Activated T-cell treated with anti-CD3 and anti-CD28 coated beads, Interleukin-2, amount 50 U/mL, for 72 hours (primary cell): ENCODE measurements at places on chromosomes 12 and 14.
A peak's percentile ranks its signal among the peaks of the same experiment; 100 is the strongest.

- no peak for DNase-seq
Observed at GRCh38 chr14:23561259-23561658, 5.2 kb downstream of the THTPA start.

DNA sequence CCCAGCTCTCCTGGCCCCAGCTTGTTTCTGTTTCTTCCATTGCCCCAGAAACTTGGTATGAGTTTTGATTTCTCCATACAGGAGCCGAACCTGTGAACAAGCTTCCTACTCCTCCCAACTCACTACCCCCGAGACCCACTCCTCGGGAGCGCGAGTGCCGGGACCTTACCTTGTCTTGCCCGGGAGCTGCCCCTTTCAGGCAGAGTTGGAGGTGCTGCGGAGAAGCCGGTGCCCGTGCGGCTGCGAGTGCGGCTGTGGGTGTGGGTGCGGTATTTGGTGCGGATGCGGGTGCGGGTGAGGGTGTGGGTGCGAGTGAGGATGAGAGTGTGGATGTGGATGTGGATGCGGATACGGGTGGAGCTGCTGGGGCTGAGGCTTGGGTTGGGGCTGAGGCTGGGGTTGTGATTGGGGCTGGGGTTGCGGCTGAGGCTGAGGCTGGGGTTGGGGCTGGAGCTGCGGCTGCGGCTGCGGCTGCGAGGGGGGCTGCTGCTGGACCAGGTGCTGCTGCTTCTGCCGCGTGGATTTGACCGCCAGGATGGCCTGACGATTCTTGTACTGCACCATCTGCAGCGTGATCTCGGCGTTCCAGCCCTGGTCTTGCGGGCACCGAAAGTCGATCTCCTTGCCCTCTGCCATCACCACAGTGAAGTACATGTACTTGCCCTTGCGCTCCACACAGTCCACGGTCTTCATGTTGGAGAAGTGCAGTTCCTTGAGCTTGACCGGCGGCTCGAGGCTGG is 1.1 kb downstream of the PHLDA1 start:
- peak; percentile 63 for DNase-seq

GRCh38 chr12:127881371-127882140 is 385.4 kb upstream of the TMEM132C start:
- DNase-seq, result no peak

- DNase-seq, result no peak
Observed at GRCh38 chr14:99671235-99672224, 12.6 kb upstream of the CYP46A1 start.

DNA sequence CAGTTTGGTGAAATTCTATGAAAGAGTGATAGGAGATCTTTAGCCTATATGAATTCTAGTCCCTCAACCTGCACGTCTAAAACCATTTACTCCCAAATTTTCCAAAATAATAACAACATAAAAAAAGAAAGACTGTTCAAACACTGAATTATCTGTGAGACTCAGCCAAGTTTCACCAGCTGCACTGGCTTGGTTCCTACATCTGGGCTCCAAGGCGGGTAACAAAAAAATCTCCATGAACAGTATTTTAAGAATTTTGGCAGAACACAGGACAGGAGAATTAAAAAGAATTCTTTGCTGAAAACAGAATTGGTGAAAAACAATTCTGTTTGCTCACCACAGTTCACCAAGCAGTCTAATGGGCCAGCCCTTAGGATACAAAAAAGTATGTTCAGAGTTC is 536.8 kb upstream of the ATP2B1 start:
- no peak for DNase-seq

GRCh38 chr14:56131865-56132833 is 13.9 kb downstream of the PELI2 start:
- DNase-seq, result no peak

DNA sequence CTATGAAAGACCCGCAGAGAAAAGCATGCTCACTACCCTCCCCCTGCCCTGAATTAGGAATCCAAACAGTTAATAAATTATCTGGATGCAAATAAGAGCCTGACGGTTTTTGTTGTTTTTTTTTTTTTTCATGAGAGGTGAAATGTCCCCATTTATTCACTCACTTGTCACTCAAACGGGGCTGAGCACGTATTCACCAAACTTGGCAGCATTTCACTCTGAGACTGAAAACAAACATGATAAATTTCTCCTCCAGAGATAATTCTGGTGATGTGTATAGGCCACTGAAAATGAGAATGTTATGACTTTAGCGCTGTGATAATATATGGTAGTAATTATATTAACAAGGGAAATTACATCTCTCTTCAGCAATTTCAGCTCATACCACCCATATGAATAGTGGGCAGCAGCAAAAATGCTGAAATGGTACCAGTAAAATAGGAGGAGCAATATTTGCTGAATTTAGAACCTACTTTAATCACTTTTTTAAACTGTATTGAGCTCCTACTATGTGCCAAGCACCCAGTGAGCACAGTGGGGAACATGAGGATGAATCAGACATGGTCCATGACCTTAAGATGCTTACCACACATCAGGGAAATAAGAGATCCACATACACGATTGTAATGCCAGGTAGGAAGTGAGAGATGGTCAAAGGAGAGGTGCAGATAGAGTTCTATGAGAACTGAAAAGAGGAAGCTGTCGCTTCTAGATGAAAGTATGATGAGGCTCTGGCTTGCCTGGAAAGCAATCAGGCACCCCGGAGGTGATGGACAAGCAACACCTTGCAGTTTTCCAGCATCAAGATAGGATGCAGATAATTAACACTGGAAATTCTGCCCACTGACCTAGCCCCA is 286.5 kb upstream of the TMPO start:
- no peak for DNase-seq

DNA sequence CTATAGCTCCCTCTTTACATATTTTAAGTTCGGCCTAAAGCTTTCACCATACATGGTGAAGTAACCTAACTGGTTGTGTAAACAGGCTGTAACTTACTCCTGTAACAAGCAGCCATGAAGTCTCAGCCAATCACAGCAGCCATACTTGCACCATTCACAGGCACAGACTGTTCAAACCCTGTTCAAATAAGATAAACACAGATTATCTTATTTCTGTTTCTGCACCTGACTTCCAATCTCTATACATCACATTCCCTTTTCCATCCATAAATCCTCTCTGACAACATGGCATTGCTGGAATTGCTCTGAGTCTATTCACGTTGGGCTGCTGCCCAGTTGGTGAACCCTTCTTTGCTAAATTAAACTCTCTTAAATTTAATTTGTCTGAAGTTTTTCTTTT is 34.5 kb upstream of the ARID2 start:
- DNase-seq, result no peak

DNA sequence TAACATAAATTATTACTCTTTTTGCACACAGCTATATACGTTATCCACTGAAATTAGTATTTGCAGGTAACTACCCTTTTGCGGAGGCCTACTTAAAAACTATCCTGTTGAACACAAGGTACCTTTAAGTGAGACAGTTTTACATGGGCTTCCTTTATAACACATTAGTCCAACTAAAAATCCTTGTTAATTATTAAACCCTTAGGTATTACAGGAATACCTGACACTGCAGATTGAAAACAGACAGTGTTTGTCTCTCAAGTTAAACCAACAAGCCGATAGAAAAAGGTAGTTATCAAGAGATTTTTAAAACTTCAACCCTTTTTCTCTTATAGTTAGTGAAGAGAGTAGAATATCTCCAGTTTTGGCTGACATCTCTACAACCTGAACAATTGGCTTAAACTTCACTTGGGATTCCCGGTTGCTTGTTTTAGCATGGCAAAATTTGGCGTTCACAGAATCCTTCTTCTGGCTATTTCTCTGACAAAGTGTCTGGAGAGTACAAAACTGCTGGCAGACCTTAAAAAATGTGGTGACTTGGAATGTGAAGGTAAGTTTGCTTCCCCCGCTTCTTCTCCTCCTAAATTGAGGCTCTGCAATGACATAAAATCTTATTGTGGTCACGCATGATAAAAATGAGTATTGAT is at the start of gene MIA2:
Gene MIA2, plus strand, starts transcription at position 236 of the 647 bp plus-strand sequence. Its CDS starts 200 bp downstream, at position 436.
- DNase-seq, result no peak

GRCh38 chr12:93847517-93848474 is 170.6 kb downstream of the CRADD start:
- no peak for DNase-seq

DNA sequence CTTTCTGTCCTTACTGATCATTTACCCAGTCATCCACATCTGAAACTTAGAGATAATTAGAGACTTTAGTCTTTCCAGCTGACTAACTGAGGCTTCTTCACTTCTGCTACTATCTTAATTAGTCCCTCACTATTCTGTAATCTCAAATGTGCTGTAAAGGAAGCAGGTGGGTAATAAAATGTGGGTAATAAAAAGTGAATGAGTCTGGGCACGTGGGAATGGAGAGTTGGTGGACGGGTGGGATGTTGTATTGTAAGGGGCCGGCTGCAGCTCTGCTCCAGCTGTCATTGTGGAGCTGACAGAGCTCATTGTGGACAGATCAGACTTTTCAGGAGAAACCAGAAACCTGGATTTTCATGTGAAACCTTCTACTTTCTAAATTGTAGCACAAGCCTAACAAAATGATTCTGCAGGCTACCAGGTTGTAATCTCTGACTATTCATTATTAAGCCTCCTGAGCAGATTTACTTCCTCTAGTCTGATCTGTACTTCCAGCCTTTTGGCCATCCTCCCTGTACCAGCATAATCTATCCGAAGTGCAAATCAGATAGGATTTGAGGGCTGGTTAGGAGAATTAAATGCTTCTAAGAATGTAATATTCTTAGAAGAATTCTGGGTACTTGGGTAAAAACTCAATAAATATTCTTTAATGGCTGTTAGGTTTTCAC is 42.0 kb upstream of the BMAL2 start:
- DNase-seq, result no peak

- DNase-seq, result no peak
Observed at GRCh38 chr14:49897965-49898364, 5.1 kb downstream of the ARF6 start.

- DNase-seq, result no peak
Observed at GRCh38 chr14:61089126-61089750, 108.2 kb downstream of the SLC38A6 start.

- no peak for DNase-seq
Observed at GRCh38 chr14:105195522-105196264, 14.6 kb upstream of the NUDT14 start.
